ENCODE measurements at places on chromosomes 5 and 9. TPM values are rescaled to one million over a fixed set of nuclear protein-coding genes. Genes with fewer than 3 reads are reported as not detected.

Gene SH2D3C
- total RNA-seq: 0.43 TPM

Gene ERAP2
- total RNA-seq: 15.8 TPM

Gene ARSI
- total RNA-seq: 13.8 TPM

Gene HNRNPA0
- 16.8 TPM for total RNA-seq

Gene OLFM1
- total RNA-seq: 0.64 TPM

Gene RASGRF2
- total RNA-seq: 3.9 TPM

Gene ESM1
- total RNA-seq: under 0.01 TPM

Gene FOXD4L5
- under 0.01 TPM for total RNA-seq
